ENCODE measurements at places on chromosomes 1 and 21.
A peak's percentile ranks its signal among the peaks of the same experiment; 100 is the strongest.

DNA sequence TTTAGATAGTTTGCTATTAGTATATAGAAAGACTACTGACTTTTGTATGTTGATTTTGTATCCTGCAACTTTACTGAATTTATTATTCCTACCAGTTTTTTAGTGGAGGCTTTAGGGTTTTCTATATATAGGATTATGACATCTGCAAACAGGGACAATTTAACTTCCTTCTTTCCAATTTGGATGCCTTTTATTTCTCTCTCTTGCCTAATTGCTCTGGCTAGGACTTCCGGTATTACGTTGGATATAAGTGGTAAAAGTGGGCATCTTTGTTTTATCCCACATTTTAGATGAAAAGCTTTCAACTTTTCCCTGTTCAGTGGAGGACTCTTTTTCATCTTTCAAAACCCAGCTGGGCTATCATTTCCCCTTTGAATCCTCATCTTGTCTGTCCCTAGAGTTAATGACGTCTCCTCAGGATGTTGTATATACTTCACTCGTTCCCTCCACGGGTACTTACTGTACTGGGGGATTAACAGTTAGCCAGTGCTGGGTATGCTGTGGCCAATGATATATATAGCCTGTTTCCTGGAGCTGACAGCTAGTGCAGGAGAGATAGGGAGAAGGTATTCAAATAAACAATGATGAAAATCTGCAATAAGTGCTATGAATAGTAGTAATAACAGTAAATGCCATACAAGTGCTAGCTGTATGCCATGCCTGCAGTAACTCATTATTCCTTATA is 9.8 kb downstream of the ACOT11 start:
- H3K36me3 ChIP-seq: no peaks in the 10 kb centered on the region
- no peak for DNase-seq
- H3K4me3 ChIP-seq: no peak overlapping the region
- no peaks in the 10 kb centered on the region for H3K4me1 ChIP-seq

DNA sequence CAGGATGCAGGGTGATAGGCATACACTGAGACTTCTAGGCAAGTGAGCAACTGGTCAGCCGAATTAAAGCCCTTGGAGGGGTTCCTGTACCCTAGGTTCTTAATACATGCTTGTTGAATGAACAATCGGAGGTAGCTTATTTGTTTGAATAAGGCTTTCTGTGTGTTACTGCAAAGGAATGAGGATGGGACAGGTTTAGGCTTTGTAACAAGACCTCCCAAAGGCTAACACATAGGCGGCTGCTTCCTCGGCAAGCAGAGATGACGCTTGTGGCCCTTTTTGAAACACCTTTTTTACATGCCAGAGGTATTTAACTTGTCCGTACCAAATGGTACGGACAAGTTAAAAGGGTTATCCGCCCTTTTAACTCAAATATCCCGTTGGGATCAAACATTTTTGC is 511.6 kb downstream of the KIF26B start:
- no peaks in the 10 kb centered on the region for H3K36me3 ChIP-seq
- H3K27ac ChIP-seq: no peak overlapping the region
- no peak overlapping the region for H3K4me3 ChIP-seq
- no peak for DNase-seq
- peaks cover 28% of the 10 kb centered on the region for H3K27me3 ChIP-seq

DNA sequence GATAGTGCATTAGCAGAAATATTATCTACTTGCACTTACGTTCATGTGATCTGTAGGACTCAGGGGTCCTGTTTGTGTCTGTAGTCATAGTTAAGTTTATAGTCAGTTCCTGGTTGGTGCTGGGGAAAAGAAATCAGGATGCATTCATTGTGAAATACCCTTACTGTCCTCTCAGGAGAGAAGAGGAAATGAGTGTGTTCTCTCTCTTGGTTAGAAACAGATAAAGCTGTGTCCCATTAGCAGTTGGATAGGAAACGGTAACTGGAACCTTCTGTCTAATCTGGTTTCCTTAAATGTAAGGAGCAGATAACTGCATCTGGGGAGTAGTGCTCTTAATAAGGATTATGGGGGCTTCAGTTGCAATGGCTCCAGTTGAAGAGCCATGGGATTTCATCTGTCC is 8.9 kb downstream of the SDCCAG8 start:
- H3K27ac ChIP-seq: peak overlapping the region; percentile 50
- H3K36me3 ChIP-seq: no peaks in the 10 kb centered on the region
- DNase-seq: no peak
- no peak overlapping the region for H3K4me3 ChIP-seq

GRCh38 chr1:27563341-27563590 is 40.7 kb downstream of the AHDC1 start:
- no peak for DNase-seq
- H3K4me3 ChIP-seq: no peak overlapping the region
- peak overlapping the region; percentile 73 for H3K27ac ChIP-seq
- H3K27me3 ChIP-seq: no peaks in the 10 kb centered on the region
- H3K4me1 ChIP-seq: peaks cover 60% of the 10 kb centered on the region

GRCh38 chr1:223631473-223631872 is 34.0 kb downstream of the CAPN8 start:
- DNase-seq: no peak
- no peak overlapping the region for H3K27ac ChIP-seq
- no peaks in the 10 kb centered on the region for H3K36me3 ChIP-seq

GRCh38 chr1:241606544-241606943 is 33.6 kb downstream of the CHML start:
- no peaks in the 10 kb centered on the region for H3K27me3 ChIP-seq
- H3K36me3 ChIP-seq: no peaks in the 10 kb centered on the region
- H3K27ac ChIP-seq: no peak overlapping the region
- H3K4me1 ChIP-seq: peaks cover 5% of the 10 kb centered on the region
- no peak overlapping the region for H3K4me3 ChIP-seq
- no peak for DNase-seq

GRCh38 chr1:115469703-115470476 is 131.8 kb upstream of the NGF start:
- H3K4me3 ChIP-seq: no peak overlapping the region
- H3K4me1 ChIP-seq: no peaks in the 10 kb centered on the region
- DNase-seq: peak; percentile 85
- H3K27ac ChIP-seq: no peak overlapping the region
- H3K27me3 ChIP-seq: no peaks in the 10 kb centered on the region

DNA sequence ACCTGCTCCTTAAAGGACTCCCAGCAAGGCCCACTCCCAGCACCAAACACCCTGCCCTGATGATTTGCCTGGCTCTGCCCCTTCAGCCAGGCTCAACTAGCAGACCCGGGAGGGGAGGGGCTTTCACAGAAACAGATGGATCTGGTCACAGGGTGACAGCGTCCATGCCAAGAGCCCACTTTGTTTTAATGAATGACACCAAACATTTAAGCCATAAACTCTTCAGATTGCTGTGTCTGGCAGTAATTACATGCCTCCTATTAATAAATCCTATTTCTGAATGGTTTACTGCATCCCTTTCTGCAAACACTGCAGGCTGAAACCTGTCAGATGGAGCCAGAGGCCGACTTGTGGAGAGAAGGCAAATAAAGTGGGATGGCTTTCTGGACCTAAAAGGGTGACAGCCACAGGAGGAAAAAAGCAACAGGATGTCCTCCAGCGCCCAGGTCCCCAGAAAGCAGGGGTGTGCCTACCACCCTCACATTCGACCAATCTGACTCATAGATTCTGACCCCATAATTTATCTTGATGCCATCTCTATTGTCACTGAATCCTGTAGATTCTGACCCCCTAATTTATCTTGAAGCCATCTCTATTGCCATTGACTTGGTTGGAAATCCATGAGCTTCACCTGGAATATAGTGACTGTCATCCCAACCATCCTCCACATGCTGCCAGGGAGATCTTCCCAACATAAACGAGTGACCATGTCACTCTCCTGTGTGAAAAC is 200.9 kb downstream of the PLPP3 start:
- H3K27me3 ChIP-seq: no peaks in the 10 kb centered on the region
- no peaks in the 10 kb centered on the region for H3K36me3 ChIP-seq
- no peak for DNase-seq
